ENCODE measurements at places on chromosomes 3 and 15.
A peak's percentile ranks its signal among the peaks of the same experiment; 100 is the strongest.

- no peak for DNase-seq
These were observed 71.6 kb upstream of the RPL35A start for GRCh38 chr3:197878427-197878826.

GRCh38 chr3:28745916-28746617 is 397.4 kb upstream of the AZI2 start:
- no peak for DNase-seq

DNA sequence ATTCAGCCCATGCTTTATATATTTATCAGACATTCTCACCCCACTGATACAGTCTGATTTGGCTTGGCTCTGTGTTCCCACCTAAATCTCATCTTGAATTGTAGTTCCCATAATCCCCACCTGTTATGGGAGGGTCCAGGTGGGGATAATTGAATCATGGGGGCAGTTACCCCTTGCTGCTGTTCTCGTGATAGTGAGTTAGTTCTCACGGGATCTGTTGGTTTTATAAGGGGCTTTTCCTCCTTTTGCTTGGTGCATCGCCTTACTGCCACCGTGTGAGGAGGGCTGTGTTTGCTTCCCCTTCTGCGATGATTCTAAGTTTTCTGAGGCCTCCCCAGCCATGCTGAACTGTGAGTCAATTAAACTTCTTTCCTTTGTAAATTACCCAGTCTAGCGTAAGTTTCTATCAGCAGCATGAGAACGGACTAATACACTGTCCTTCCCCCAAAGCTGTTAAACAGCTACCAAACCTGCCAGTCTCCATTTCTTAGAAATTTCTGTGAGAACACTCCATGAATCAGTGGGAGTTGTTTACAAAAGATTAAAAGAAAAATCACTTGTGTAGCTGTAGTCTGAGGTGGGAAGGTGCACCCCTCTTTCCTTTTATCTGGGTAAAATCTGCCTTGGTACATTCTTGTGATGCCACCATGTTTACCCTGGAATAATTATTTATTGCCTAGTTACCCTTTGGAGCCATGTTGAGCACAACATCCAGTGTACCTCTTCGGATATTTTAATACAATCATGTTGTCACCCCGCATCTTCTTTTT is 160.5 kb downstream of the THSD4 start:
- no peak for DNase-seq

GRCh38 chr15:48642795-48643194 is 2.7 kb downstream of the FBN1 start:
- no peak for DNase-seq

- DNase-seq, result no peak
These were observed 101.8 kb downstream of the ST8SIA2 start for GRCh38 chr15:92495446-92495845.

- no peak for DNase-seq
These were observed 31.7 kb downstream of the POC1A start for GRCh38 chr3:52122491-52122890.

- no peak for DNase-seq
These were observed 18.2 kb downstream of the LAMP3 start for GRCh38 chr3:183144363-183144762.

GRCh38 chr3:171654809-171655208 is 155.5 kb downstream of the PLD1 start:
- no peak for DNase-seq

GRCh38 chr3:56682462-56683121 is 473 bp downstream of the TASOR start:
- peak; percentile 78 for DNase-seq

GRCh38 chr15:31314380-31314779 is 12.3 kb upstream of the KLF13 start:
- no peak for DNase-seq

DNA sequence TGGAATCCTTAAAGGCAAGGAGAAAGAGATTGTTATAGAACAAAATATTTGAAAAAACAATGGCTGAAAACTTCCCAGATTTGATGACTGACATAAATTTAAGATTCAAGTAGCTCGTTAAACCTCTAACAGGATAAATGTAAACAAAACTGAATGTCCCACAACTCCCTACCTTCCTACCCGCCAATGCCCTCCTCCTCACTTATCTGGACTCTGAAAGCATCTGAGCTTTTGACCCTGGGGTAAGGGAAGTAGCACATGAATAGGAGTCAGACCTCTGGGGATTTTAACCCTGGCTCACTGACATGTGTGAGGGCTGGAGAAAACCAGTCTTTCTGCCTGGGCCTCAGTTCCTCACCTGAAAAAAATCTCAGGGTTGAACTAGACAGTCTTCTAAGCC is 26.9 kb downstream of the CYP19A1 start:
- DNase-seq, result no peak

DNA sequence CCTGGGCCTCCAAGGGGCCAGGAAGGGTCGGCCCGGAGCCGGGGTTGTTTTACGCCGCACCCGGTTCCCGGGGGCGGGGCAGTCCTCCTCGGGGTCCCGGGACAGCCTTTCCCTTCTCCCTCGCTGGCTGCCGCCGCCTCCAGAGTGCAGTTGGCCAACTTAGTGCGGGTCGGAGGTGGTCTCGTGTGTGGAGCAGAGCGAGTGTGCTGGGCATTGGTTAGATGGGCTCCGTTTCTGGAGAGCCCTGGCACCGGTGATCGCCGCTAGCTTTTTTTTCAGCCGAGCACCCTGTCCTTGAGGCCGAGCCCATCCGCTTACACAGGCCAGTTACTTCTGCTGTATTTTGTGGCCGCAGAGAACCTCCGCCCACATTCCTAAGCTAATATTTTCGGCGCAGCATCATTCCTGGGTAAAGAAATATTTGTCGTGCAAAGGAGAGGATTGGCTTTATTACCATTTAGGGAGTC is 585 bp downstream of the KIF23 start:
- peak; percentile 40 for DNase-seq

GRCh38 chr3:157086060-157086750 is 73.7 kb downstream of the CCNL1 start:
- no peak for DNase-seq

GRCh38 chr3:23537101-23537551 is 268.6 kb upstream of the UBE2E1 start:
- DNase-seq, result no peak

DNA sequence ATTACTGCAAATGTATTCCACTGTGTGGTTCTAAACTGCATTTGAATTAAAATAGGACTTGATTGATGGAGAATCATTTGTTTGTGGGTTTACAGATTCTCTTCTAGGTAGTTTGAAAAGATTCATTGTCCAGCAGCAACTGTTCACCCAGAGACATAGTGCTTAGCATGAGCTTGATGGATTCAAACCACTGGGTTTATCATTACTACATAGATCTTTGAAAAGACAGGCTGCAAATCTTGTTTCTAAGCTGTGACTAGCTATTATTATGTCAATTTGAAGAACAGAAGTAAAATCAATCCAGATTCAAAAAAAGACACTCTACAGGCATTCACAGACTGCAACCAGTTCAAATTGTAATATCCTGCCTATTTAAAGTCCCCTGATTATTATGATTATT is 49.8 kb downstream of the MBNL1 start:
- DNase-seq, result no peak
